ENCODE measurements at places on chromosomes 5 and 9.

- no peak for DNase-seq
These were observed 176.4 kb upstream of the PLCXD3 start for GRCh38 chr5:41686767-41687166.

DNA sequence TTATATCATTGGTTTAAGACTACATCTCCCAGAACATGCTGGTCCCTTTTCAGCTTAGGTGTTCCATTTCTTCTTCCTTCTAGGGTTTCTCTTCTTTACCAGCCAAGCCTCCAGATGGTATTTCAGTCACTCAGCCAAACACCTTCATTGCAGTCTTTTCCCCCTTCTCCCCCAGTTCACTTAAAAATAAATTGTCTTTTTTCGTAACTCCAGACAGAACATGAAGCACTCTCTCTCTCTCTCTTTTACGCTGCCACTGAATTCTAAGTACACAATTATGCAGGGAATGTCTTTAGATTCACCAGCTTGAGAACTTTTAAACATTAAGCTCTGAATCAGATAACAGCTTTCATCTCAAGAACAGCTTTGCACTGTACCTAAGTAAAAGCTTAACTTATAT lies 419.7 kb upstream of the BRINP1 start:
- DNase-seq, result no peak

DNA sequence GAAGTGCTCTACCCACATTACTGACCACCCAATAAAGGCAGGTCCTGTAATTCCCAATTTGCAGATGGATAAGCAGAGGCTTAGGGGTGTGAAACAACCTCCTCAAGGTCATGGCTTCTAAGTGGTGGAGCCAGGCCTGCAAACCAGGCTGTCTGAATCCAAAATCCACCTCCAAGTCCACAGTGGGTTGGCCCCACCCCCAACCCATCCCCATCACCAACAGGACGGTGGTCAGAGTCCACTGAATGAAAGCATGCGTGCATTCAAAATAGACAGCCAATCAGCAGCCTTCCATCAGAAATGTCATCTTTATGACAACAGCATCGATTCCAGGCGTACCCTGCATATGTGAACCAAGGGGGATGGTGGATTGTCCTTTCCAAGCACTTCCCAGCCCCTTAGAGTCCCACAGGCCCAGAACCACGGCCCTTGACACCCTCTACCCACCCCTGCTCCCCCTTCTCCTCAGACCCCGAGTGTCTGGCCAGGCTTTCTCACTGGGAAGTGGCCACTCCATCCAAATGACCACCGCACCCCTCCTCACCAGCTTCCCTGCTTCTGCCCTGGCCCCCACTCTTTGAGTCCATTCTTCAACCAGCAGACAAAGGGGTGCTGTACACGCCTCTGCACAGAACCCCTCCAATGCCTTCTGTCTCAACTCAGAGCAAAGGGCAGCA lies 133.1 kb downstream of the KCNIP1 start:
- DNase-seq, result no peak

GRCh38 chr5:141855265-141856036 lies 22.8 kb downstream of the PCDH1 start:
- no peak for DNase-seq

DNA sequence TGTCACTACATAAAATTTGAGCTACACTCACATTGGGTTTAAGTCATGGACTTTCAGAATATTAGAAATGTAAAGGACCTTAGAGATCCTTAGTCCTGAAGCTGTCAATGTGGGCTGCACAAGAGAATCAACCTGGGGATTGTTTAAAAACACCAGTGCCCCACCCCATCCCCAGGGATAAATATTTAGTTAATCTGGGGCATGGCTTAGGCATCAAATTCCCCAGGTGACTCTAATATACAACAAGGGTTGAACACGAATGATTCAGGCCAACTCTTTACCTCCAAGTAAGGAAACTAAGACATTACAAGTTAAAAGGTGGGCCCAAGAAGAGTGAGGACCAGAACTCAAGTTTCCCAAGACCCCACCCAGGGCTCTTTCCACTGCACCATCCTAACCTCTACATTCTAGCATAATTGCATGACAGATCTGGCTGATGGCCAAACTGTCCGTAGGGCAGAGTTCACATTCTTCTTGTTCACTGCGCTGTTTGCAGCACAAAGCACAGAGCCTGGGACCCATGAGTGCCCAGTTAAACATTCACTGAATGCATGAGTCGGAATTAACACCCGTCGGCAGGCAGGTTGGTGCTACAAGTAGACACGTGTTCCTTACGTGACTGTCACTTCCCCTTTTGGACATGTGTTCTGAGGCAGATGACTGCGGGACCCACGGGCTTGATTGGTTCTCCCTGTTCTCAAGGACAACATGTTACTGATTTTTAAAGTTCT lies 25.2 kb downstream of the CYFIP2 start:
- no peak for DNase-seq

DNA sequence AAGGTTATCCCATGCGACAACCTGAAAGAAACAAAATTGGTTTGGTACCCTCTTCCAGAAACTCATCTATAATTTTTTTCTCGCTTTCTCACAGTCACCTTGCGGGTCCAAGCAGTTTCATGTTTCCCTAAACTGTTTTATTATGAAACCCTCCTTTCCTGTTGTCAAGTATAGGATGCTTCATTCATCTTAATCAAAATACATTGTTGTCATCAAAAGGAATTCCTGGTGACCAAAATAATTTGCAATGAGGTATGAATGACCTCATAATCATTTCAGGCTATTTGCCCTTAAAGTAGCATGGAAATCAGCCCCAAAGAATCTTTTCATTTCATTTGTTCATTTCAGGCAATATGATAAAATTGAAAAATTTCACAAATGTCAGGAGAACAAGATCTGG lies 503.0 kb downstream of the SPATA31D1 start:
- no peak for DNase-seq

GRCh38 chr9:97491216-97491999 lies 10.1 kb upstream of the TMOD1 start:
- no peak for DNase-seq

DNA sequence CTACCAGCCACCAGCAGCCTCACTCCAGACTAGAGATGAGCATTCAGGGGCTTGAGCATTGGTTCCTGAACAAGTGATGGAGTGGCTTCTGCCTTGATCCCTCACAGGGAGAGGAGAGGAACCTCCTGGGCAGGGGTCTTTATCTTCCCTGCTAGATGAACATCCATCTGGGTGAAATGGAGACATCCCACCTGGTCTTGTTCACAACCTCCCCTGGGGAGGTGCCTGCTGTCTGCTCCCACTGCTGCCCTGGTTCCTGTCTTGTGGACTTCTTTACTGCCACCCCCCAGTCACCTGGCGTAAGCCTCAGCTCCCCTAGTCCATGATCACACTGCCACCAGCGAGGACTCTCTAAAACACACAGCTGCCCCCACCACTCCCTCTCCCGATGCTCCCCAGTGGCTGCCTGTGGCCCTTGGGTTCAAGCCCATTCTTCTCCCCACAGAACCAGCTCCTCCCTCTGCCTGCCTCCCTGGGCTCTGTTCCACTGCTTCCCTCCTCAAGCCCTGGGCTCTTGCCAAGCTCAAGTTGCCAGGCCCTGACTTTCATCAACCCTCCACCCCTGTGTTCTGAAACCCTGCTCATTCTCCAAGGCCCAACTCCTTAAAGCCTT lies 51.5 kb downstream of the COL15A1 start:
- DNase-seq, result no peak

DNA sequence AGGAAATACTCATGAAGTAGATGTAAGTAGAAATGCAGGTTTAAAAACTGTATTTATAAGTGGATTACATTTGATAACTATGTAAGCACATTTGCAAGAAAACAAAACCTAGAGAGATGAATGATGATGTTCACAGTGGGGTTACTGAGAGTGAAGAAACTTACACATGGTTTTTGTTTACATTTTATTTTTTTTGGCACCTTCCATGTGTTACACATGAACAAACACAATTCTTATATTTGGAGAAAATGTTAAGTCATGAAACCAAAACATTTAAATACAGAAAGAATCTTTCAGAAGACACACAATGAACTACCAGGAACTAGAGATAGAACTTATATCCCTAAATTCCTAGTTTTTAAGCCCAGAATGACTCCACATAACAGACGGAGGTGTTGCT lies 51.5 kb upstream of the SPATA31E1 start:
- no peak for DNase-seq

DNA sequence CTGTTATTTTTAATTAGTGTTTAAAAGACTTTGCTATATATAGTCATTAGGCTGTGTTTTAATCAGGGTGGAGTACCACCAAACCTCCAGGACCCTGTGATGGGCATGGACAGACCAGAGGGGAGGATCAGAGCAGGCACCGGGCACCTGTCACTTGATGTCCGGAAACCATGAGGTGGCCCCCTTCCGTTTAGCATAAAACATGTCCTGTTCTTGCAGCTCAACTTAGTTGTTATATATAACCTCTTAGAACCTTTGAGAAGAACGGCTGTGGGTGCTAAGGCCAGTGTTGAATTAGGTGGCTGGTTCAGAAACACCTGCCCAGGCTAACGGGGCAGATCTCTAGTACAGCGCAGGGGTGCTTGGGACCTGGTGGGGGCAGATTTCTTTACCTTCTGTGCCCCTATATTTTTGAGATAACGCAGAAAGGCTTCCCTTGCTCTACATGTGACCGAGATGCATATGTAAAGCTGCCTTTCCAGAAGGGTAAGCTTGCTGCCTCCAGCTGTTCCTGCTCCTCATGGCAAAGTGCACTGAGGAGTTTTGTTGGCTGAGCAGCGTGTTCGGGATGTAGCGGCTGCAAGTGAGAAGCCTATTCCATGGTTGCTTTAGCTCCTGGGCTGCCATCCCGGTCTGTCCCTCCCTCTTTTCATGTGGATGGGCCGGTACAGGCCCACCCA lies 255.5 kb downstream of the FANCC start:
- DNase-seq, result no peak

DNA sequence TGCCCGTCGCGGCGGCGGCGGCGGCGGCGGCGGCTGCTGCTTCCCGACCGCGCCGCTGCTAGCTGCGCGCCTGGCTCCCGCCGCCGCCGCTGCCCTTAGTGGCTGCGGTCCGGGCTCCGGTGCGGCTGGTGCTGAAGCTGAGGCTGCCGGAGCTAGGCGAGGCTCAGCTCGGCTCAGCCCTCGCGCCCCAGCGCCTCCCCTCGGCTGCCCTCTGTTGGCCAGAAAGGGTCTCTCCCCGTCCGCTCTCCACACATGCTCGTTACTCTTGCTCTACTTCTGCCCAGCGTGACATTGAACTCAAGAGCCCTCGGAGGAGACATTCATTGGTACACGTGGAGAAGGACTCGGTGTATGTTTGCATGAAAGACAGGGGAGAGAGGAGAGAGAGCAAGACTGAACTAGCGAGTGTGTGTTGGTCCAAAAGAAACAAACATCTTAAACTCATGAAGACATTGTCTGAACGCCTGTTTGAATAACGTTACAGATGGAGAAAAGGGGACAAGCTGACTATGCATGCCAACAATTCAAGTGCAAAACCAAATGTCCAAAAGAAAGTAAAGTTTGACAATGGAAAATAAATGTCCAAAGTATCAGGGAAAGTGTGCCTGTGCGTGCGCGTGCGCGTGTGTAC lies at the start of gene HCN1:
Gene HCN1, minus strand, starts transcription at position 175 of the 631 bp plus-strand sequence.
- DNase-seq, result no peak

GRCh38 chr9:109765830-109766229 lies 14.2 kb upstream of the PALM2AKAP2 start:
- DNase-seq, result no peak

DNA sequence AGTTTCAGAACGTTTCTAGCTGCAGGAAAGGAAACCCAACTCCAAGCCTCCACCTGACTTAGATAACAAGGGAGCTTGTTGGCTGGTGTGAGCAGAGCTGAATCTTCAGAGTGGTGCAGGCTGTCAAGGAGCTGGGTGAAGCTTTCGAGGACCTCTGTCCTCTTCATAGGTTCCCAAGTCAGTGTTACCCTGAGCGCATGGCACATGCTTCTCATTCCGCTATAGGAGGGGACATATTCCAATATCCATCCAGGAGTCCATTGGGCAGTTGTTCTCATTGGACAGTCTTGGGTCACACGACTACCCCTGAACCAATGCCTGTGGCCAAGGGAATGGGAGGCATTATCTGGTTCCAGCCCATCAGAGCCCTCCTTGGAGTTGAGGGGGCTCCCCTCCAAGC lies 50.3 kb downstream of the DUSP1 start:
- DNase-seq, result no peak

DNA sequence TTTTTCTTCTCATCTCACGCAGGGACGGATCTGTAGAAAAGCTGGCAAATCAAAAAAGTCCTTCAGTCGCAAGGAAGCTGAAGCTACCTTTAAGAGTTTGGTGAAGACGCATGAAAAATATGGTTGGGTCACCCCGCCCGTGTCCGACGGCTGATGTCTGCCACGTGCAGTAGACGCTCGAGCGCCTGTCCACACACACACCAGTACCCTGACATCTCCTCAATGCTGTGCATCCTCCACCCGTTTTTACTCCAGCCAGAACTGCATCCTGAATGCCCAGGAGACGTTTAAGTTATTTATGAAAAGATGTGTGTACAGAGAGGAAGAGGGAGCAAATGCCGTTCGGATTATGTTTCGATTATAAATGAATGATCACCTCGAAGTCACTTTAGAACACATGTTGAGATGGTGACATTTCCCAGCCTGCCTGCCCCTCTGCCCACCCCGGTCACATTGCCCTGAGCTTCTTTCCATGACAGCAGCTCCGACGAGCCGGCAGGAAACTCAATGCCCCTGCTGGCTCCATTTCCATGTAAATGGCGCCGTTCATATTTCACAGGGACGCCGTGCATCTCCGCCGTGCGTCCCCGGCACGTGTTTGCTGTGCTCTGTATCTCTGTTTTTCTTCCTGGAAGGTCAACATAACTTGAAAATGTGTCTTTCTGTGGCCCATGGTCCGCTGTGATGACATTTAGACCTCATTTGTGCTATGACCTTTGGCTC lies 42.7 kb downstream of the UBE2QL1 start:
- no peak for DNase-seq

DNA sequence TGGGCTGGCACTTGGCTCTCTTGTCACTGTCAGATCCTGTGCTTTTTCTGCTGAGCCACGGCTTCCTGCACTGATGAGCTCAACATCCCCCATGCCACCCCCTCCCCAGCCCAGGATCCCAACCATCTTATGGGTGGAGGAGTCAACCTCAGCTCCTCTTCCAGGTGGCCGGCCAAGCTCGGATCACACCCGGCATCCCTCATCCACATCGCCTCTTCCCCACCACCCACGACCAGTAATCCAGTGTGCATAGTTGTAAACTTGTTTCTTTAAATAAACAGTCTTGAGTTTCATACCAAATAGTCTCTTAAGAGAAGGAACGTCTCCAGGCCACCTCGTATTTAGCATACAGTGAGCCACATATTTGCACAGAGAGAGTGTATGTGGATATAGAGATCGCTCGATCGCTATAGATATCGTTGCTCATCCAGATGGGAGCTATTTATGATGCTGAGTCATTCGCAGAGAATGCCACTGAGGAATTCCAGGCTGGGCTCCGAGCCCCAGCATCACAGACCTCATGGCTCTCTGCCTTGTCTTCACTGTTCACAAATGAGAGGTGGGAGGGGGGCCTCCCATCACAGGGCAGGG lies 61.8 kb upstream of the CPLX2 start:
- DNase-seq, result no peak

DNA sequence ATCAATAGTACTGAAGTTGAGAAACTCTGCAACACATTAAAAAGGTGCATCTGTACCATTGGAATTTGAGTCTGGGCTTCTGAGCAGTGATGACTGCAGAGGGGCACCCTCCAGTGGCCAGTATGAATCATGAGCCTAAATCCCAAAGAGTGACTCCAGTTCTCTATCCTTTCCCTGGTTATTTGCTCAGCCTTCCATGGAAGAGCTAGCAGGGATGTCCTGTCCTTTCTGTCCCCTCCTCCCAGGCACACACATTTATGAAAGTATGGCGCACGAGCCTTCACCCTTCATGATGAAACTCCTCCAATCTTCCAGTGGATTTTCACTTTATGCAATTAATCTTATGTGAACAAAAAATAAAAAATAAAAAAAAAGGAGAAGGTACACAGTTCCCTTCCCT lies 81.0 kb downstream of the ESM1 start:
- DNase-seq, result no peak

GRCh38 chr5:140791089-140791488 lies 3.6 kb upstream of the PCDHA2 start:
- DNase-seq, result no peak

Measured in stimulated activated CD8-positive, alpha-beta memory T cell treated with anti-CD3 and anti-CD28 coated beads, Interleukin-2, amount 100 ng/mL, for 1 hour (primary cell).